T-helper 2 cell treated with Interferon-gamma antibody and Interleukin-4, amounts not matched to agents 5 μg/mL and 100 μg/mL, for 36 hours (primary cell): ENCODE measurements at places on chromosomes 2 and 18.

- no peak for DNase-seq
Measured at GRCh38 chr2:53701221-53701620, 66.4 kb upstream of the CHAC2 start.

GRCh38 chr2:41933046-41933420 is 114.8 kb upstream of the PKDCC start:
- DNase-seq = no peak

GRCh38 chr2:134189009-134189720 is 64.7 kb upstream of the MGAT5 start:
- no peak for DNase-seq

- DNase-seq = no peak
Measured at GRCh38 chr2:240449764-240450531, 14.5 kb downstream of the GPC1 start.

DNA sequence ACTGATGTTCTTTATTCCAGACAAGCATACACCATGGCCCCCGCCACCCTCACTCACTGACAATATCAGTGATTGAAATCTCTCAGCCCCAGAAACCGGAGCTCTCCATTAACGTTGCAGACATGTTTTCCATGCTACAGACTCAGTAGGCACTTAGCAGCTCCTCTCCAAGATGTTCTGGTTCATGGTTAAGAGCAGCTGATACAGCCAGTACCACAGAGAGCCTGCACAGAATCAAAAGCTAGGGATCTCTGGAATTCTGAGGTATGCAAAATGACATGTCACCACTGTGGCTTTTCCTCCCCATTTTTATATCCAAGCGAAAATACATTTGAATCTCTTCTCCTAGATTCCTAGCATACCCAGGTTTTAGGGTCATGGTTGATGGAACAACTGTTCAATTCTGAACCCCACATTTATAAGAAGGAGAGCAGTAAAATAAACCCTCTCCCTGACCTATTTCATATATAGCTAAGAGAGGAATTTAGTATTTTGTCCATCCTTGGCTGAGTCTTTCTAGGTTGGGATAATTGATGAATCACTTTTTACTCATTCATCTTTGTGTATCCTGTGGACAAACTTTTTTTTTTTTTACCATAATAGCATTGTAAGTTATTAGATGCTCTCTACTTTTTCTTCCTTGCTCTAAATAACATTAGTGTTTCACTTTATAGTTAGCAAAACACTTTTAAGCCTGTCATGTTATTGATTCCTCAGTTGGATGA is 488.4 kb upstream of the PIK3C3 start:
- DNase-seq = no peak

- DNase-seq = no peak
Measured at GRCh38 chr2:95007822-95008221, 17.7 kb upstream of the MAL start.

GRCh38 chr2:136305517-136306192 is 187.7 kb upstream of the CXCR4 start:
- DNase-seq = peak; percentile 68

DNA sequence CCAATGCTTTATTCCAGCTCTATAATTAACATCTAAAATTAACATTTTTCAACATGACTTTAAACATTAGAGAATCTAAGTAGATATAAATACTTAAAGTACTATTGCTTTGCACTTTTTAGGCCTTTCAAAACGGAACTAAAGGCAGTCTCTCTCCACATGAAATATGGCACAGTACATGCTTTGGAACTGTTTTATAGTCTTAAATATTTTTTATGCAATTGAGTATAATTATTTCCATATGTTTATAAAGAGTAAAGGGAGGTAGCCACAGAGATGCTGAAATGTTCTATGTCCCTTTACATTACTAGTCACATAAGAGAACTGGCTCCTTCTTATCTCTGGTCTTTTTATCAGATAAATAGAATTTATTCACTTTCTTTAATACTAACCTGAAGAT is 674.0 kb downstream of the PLCL1 start:
- DNase-seq = no peak

GRCh38 chr2:127535918-127536317 is 435 bp downstream of the MYO7B start:
- no peak for DNase-seq

GRCh38 chr2:207357216-207357615 is 172.5 kb upstream of the CREB1 start:
- DNase-seq = no peak

GRCh38 chr2:164479460-164479859 is 141.8 kb downstream of the GRB14 start:
- no peak for DNase-seq

GRCh38 chr2:227545990-227546389 is 52.7 kb upstream of the SCYGR2 start:
- no peak for DNase-seq

DNA sequence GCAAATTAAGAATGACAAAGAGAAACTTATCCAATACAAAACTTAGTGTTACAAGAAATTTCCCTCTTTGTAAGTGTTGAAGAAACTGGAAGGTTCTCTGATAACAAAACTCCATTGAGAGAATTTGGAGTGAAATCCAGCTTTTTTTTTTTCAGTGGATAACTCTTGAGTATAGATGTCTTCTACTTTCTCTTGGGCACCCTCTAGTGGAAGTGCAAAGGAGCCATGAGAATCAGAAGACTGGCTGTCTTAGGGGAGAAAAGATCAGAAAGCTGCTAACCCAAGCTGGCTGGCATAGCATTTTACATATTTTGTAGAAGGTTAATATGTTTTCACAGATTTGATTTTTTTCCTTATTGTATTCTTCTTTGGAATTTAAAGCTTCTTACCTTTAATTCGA is 138.8 kb upstream of the SATB2 start:
- no peak for DNase-seq

DNA sequence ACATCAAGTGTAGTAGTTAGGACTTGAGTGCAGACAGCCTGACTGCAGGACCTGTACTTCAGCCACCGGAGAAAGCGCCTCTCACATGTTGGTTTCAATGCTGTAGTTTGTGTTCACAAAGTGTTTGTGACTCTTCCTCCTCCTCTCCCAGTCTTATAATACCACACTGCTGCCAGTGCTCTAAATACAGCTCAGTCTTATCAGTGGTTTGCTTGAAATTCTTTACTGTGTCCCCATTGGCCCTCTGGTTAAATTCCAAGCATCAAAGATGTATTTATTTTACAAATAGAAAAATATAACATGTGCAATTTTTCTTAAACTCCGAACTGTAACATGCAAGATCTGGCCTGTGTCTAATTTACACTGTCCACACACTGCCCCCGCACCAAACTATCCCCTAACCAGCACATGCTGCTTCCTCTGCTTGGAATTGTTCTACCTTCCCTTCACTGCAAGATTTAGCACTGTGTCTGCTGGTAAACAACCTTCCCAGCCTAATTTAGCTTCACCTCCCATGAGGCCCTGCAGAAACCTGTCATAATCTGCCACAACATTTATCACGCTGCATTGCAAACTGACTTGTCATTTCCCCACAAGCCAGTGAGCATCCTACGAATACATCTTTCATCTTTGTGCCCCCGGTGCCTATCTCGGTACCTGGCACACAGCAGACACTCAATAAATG is 77.1 kb downstream of the SUMO1 start:
- DNase-seq = no peak

GRCh38 chr2:192203876-192204275 is 9.1 kb upstream of the TMEFF2 start:
- DNase-seq = no peak

GRCh38 chr2:185050804-185051203 is 452.5 kb downstream of the ZNF804A start:
- no peak for DNase-seq

DNA sequence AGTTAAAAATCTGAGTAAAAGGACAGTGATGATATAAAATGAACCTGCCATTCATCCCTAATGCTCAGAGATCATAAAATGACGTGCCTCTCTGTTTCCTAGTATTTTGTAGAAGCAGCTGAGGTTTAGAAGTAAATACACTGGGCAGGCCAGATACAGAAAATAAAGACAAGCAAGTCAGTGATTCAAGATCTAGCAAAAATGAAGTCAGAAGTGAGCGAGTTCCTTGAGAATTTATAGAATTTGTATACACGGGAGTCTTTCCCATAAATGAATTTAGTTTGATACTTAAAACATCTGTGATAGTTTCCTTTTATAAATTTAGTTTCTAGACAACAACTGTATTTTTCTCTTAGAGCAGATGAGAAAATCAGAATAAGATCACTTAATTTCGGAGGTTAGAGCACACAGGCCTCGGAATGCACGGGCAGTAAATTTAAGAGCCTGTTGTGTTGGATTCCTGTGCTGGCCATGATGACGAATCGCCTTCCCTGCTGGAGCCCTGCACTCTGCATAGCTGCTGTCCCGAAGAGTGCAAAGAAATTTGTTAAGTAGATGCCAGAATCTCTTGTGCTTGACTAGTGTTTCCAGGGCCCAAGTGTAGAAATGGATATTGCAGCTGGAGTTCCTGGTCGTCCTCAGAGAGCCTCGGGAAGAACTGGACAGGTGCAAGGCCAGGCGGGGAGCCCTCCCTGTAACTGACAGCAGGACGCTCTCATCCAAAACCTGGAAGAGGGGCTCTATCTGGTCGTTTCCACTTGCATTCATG is 83.7 kb upstream of the RBM44 start:
- DNase-seq = no peak

DNA sequence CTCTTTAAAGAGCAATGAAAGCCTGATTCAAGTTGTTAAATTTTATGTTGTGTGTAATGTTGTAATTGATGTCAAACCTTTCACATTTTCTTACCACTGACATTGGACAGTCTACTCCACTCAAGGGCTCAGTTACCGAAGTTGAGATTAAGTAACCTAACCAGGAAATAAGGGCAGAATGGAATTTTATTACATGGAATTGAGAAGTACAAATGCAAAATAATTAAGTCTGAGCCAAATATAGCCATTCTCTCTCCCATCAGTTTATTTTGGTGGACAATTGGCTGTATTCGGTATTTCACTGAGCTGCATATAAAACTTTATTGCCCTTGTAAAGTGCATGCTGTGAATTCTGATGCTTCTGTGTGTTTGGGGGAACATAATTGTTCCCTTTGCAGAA is 231.5 kb downstream of the TTC32 start:
- no peak for DNase-seq

DNA sequence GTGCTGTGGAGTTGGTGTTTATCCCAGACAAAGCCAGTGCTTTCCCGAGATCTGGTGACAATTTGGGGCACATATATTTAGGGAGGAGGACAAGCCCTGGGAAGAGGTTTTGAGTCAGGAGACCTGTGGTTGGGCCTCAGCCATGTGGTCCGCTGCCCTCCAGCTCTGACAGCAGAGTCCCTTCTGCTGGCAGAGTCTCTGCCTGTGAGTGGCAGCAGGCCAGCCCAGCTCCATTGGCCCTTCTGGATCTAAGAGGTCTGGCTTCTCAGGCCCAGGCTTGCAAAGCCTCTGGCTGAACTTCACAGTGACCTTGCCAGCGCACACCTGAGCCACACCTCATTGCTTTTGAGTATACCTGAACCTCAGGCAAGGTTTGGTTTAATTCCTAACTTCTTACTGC is 115.3 kb downstream of the BCL2L11 start:
- no peak for DNase-seq

DNA sequence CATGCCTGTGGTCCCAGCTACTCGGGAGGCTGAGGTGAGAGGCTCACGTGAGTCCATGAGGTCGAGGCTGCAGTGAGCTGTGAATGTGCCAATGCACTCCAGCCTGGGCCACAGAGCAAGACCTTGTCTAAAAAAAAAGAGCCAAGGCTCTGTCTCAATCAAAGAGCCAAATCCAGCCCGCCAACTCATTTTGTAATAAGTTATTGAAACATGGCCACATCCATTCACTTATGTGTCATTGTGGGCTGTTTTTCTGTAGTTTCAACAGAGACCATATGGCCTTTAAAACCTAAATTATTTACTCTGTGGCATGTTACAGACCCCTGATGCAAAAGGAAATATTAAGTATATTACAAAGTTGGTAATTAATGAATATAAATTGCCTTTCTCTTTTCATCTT is 60.8 kb downstream of the GPR39 start:
- DNase-seq = no peak

- DNase-seq = no peak
Measured at GRCh38 chr2:217988840-217989204, 14.0 kb downstream of the TNS1 start.

- no peak for DNase-seq
Measured at GRCh38 chr18:79504034-79504433, 108.3 kb downstream of the NFATC1 start.

- peak; percentile 59 for DNase-seq
Measured at GRCh38 chr2:234289834-234290590, 206.9 kb downstream of the ARL4C start.

DNA sequence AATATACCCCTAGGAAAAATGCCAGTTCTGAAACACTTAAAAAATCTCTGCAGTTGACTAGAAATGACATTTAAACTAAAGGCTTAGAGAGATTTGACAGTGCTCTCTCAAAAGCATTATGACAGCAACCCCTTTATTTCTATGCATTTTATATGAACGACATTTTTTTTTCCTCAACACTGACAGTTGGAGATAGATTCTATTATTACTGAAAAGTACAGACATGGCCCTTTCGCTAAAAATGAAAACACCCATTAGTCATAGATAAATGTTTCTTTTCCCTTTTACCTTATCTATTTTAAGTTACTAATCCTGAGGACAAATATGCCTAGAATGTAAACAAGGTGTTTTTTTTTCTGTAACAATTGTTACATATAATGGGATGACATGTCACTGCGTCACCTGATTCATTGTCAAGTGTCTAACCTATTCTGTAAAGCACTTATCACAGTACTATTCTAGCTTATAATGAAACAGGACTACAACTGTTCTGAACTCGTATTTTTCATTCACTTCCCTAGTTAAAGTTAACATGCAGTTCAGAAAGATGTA is 1169.6 kb upstream of the CRIM1 start:
- no peak for DNase-seq

DNA sequence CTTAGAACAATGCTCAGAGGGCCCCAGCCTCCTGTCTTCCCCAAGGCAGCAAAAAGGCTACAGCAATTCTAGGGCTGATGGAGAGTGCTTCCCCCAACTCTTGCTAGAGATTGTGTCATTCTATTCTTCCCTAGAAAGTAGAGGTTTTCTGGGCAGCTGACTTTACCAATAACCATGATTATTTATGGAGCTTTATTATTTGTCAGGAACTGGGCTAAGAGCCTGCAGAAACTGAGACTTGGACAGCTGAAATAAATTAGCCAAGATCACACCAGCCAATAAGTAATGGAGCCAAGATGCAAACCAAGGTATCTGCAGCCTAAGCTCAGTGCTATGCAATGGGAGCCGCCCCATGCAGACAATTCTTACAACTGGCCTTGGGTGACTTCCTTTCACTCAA is 84.8 kb downstream of the CCBE1 start:
- DNase-seq = no peak

GRCh38 chr2:12718015-12718671 is 1.4 kb downstream of the TRIB2 start:
- DNase-seq = peak; percentile 22

- DNase-seq = no peak
Measured at GRCh38 chr2:138034536-138034935, 70.3 kb downstream of the HNMT start.

GRCh38 chr18:67363694-67364093 is 152.8 kb downstream of the DSEL start:
- DNase-seq = no peak

DNA sequence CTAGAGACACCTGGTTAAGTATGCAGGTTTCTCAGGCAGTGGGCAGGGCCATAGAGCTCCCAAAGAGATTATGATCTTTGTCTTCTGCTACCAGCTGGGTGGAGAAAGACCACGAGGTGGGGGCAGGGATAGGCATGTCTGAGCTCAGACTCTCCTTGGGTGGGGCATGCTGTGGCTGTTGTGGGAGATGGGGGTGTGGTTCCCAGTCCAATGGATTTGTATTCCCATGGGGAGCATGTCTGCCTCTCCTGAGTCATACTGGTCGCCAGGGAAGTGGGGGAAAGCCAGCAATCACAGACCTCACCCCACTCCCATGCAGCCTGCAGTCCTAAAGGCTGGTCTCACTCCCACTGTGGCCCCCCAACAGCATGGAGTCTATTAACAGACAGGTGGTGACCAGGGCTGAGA is 31.4 kb upstream of the RHOB start:
- DNase-seq = no peak
